Epithelial cell of proximal tubule (primary cell): ENCODE measurements at places on chromosomes 1 and 21. TPM values are rescaled to one million over a fixed set of nuclear protein-coding genes. Genes with fewer than 3 reads are reported as not detected.

The HSPA6 gene
- total RNA-seq: 0.12 and 0.36 TPM in 2 replicates

The HAO2 gene
- not detected in 2 replicates for total RNA-seq

The MAP1LC3C gene
- 0.12 TPM in 1 of 2 replicates, not detected in the other for total RNA-seq

The PTPN22 gene
- 0.07 TPM in 1 of 2 replicates, not detected in the other for total RNA-seq

The ANGPTL3 gene
- not detected in 2 replicates for total RNA-seq

The ABCG1 gene
- not detected in 2 replicates for total RNA-seq

The TAS1R1 gene
- not detected in 2 replicates for total RNA-seq

The TMEM61 gene
- 0.14 TPM in 1 of 2 replicates, not detected in the other for total RNA-seq

The FOXO6 gene
- 0.52 and 0.72 TPM in 2 replicates for total RNA-seq
